Astrocyte of the spinal cord (primary cell): ENCODE measurements at places on chromosomes 16 and 17.

GRCh38 chr16:5557966-5558365 lies 460.4 kb upstream of the EEF2KMT start:
- DNase-seq: no peak

- DNase-seq: no peak
Observed at GRCh38 chr16:11708421-11708820, 34.2 kb downstream of the TXNDC11 start.

GRCh38 chr16:212999-213398 lies 16.2 kb downstream of the LUC7L start:
- DNase-seq: no peak

DNA sequence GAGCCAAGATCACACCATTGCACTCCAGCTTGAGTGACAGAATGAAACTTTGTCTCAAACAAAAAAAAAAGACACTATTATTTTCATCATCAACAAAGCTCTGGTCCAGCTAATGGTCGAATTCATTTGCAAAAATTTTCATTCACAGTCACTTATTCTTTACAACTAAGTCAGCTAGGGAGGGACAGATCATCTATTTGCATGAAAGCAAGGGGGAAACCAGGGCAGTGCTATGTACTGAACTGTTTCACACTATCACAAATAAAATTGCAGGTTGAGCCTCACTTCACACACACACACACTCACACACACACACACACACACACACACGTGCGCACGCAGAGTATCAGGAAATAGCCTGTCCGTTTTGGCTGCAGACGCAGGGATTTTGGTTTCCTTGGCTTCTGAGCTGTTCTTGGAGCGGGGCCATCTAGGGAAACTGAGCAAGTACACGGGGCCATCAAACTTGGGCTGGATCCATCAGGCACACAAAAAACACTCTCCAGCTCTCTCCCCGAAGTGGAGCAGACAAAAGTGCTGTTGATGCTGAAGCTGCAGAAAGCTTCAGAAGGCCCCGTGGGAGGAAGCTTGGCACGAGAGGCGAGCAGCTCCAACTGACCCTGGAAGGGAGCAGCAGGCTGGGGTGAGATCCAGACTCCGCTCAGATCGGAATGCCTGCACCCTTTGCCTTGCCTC lies 44.3 kb upstream of the HELZ start:
- DNase-seq: peak; percentile 55

DNA sequence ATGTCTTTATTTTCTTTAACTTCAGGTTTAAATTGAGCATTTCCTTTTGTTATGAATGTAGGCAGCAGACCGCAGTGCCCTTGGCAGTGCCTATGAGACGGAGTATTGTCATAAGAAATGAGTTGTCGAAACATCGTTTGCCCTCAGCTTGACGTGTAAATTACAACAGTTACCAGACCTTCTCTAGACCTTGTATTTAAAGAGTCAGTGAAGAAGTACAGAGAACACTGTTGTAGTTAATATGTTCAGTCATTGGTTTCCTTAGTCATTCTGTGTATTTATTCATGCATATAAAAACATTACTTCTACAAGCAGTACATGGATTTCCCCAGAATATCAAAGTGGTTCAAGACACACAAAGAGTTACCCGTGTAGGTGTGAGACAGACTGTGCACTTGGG lies 19.0 kb downstream of the IRF8 start:
- DNase-seq: no peak

GRCh38 chr17:73954951-73955350 lies 248.5 kb upstream of the RPL38 start:
- no peak for DNase-seq

DNA sequence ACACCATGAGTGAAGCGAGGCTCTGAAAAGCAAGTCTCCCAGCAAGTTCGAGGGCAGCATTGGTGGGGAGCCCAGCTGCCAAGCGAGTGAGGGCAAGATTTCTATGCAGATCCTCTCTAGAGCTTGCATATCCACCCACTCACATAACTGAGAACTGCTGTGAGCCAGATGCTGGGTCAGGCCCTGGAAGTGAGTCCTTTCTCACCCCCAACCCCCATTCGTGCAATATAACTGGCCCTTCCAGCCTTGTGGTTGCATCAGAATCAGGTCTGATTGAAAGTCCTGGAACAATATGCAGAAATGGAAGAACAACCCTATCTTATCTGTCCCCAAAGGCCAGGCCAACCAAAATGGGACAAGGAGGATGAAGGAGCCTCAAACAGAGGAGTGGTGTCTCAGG lies 146.6 kb downstream of the IRX5 start:
- no peak for DNase-seq

- no peak for DNase-seq
Observed at GRCh38 chr16:89473136-89473712, 17.1 kb downstream of the ANKRD11 start.

DNA sequence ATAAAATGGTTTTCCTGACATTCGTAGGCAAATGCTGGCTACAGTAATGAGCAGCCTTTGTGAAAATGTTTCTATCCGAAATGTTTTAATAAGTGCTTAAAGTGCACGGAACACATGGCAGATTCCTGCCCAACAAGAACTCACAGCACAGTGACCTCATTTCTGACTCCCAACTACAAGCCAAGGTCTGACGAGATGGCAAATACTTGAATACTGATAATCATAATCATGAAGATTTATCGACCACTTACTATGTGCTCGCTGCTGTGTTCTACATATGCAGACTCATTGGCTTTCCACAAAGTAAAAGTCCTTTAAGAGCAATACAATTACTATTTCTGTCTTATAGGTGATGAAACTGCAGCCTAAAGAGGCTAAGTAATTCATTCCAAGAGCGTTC lies 238.1 kb upstream of the CDH5 start:
- no peak for DNase-seq

GRCh38 chr17:6749519-6749918 lies 6.3 kb upstream of the XAF1 start:
- DNase-seq: peak; percentile 16

GRCh38 chr16:69064764-69065313 lies 40.6 kb upstream of the HAS3 start:
- peak; percentile 42 for DNase-seq

- no peak for DNase-seq
Observed at GRCh38 chr17:6170349-6170748, 100.2 kb downstream of the WSCD1 start.

- DNase-seq: peak; percentile 38
Observed at GRCh38 chr16:2715519-2715918, 4.5 kb downstream of the PRSS27 start.

GRCh38 chr16:3475604-3476375 lies 19.5 kb downstream of the C16orf90 start:
- DNase-seq: no peak

GRCh38 chr17:77826132-77826873 lies 132.2 kb upstream of the TNRC6C start:
- DNase-seq: no peak

- DNase-seq: no peak
Observed at GRCh38 chr16:26795184-26795583, 271.5 kb upstream of the C16orf82 start.

DNA sequence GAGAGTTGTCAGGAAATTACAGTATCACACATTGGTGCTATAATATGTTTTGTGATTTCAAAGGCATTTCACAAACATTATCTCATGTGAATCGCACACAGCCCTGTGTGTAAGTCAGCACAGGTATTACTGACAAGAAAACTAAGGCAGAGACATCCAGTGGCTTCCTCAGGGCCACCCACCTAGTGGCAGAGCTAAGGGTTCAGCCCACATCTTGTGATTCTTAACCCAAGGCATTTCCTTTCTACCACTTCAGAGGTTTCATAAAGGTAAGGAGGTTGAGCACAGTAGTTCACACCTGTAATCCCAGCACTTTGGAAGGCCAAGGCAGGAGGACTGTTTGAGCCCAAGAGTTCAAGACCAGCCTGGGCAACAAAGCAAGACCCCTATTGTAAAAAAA lies 58.2 kb downstream of the STX8 start:
- no peak for DNase-seq

- DNase-seq: no peak
Observed at GRCh38 chr16:11687601-11688519, 19.6 kb downstream of the SNN start.

DNA sequence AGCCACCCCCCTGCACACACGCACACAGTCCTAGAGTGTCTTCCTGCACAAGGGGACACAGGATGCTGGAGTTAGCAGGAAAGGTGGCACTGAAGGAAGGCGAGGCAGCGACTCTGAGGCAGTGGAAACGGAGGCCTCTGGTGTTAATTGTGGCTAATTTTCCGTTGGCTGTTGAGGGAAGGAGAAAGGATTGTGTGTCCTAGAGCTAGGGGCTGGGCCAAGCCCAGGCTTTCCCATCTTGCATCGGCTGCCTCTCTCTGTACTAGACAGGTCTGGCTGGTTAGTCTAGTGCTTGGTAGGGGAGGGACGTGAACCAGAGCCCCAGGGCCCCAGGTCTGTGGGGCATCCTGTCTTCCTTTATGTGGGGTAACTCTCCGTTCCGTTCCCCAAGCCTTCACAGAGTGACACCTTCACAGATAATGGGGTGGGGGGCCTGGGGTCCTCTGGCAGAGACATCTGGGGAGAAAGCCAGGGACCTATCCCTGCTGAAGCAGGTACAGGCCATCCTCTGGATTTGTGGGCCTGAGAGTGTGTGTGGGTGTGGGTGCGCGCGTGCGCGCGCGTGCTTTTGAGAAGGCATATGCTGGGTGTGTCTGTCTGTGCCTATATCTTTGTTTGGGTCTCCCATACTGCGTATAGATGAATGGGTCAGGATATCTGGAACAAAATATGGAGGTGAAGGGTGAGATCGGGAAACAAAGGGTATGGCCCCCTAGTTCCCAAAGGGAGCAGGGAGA lies at the start of gene CHD3:
Gene CHD3, plus strand, starts transcription at position 606 of the 737 bp plus-strand sequence. CDS start 212 bp downstream, outside the sequence.
- peak; percentile 24 for DNase-seq

GRCh38 chr17:33090806-33091205 lies 99.2 kb downstream of the SPACA3 start:
- DNase-seq: no peak

DNA sequence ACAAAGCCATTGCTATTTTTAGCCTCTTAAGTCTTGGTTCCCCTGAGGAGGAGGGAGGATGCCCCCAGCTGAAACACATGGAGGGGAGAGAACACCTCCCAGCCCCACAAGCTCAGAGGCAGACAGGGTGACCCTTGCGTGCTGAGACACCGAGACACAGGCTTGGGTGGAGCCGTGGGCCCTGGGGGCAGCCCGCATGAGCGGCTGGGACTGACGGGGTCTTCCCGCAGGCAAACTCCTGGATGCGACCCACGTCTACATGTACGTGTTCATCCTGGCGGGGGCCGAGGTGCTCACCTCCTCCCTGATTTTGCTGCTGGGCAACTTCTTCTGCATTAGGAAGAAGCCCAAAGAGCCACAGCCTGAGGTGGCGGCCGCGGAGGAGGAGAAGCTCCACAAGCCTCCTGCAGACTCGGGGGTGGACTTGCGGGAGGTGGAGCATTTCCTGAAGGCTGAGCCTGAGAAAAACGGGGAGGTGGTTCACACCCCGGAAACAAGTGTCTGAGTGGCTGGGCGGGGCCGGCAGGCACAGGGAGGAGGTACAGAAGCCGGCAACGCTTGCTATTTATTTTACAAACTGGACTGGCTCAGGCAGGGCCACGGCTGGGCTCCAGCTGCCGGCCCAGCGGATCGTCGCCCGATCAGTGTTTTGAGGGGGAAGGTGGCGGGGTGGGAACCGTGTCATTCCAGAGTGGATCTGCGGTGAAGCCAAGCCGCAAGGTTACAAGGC lies 9.8 kb downstream of the SLC16A3 start:
- DNase-seq: peak; percentile 76

DNA sequence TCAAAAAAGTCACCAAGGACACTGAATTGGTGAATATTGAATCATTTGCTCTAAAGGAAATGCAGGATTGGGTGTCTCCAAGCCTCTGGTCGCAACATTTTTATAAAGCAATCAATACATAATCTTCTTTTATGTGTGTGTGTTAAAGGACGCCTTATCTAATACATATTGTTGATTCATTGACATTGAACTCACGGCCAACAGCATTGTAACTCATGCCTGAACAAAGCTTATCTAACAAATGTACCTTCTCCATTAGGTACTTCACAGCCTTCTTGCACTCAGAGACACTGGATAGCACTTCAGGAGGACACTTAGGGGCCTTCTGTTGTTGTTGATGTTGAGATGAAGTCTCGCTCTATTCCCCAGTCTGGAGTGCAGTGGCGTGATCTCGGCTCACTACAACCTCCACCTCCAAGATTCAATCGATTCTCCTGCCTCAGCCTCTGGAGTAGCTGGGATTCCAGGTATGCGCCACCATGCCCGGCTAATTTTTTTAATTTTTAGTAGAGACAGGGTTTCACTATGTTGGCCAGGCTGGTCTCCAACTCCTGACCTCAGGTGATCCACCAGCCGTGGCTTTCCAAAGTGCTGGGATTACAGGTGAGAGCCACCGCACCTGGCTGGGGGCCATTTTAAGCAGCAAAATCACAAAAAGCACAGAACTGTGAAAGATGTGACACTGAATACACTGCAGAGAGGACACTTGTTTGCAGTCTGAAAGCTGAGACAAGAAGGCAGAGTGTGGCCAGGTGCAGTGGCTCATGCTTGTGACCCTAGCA lies 13.2 kb upstream of the PDXDC1 start:
- DNase-seq: no peak

GRCh38 chr16:55494994-55495421 lies 13.9 kb upstream of the LPCAT2 start:
- peak; percentile 91 for DNase-seq

GRCh38 chr16:892536-893255 lies 78.1 kb downstream of the LMF1 start:
- DNase-seq: no peak

DNA sequence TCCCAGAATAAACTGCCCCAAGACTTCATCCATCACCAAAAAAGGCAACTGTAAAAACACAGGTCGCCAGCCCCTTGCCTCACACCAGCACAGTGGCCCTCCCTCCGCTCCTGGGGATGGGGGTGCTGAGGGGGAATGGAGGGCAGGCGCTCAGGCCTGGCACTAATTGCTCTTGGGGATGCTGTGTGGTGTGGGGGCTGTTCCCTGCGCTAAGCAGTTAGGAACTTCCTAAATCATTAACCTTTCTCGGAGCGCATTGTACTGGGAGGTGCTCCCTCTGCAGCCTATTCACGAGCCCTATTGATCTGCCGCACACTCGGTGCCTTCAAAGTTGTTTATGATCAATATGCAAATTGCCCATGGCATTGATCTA lies 199.9 kb downstream of the ZFHX3 start:
- DNase-seq: no peak

DNA sequence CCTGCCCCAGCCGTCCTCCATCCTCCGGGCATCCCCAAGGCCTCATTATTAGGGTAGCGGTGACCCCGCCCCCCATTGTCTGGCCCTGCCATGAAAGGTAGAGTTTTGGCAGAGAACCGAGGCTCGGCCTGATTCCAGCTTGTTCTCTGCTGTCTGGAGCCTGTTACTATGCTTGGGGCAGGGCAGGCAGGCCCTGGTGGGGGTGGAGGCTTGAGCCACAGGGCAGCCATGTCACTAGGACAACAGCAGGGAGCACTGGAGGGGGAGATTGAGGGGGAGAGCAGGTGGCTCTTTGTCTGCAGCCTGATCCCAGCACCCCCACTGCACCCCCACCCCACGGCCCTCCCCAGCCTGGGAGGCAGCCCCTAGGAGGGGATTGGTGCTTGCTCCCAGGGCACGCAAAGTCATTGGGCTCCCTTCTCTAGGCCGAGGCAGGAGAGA lies 15.4 kb downstream of the RHBDL3 start:
- no peak for DNase-seq

- DNase-seq: no peak
Observed at GRCh38 chr17:50939795-50940684, 73.9 kb upstream of the TOB1 start.
